ENCODE measurements at places on chromosomes 12 and 14. TPM values are rescaled to one million over a fixed set of nuclear protein-coding genes. Genes with fewer than 3 reads are reported as not detected.

CCER1 gene
- total RNA-seq, result not detected

IFI27 gene
- total RNA-seq, result not detected

RDH16 gene
- total RNA-seq, result 0.56 TPM

RPGRIP1 gene
- total RNA-seq, result under 0.01 TPM

NFYB gene
- 14.5 TPM for total RNA-seq

Data from epithelial cell of alveolus of lung (primary cell).